ENCODE measurements at places on chromosomes 11 and 22. TPM values are rescaled to one million over a fixed set of nuclear protein-coding genes. Genes with fewer than 3 reads are reported as not detected.
A peak's percentile ranks its signal among the peaks of the same experiment; 100 is the strongest.

GRCh38 chr11:4090258-4090657, 4.3 kb upstream of the RRM1 start:
- DNase-seq = peak; percentile 72

DNA sequence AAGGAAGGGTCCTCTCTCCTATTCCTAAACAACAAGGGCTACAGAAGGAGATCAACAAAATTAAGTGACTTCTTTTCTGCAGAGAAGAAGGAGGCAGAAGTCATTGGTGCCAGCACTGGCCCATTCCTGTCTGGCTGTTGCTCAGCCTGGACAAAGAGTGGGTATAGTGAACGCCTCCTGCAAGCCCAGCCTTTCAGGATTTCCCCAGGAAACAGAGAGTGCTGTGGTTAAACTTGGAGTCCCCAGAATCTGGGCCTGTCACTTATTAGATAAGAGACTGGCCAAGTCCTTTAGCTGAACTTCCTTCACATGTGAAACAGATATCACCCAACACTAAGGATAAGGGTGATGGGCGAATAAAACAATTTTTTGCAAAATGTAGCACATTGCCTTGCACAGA, 10.9 kb downstream of the TST start:
- no peak for DNase-seq

- DNase-seq = no peak
Measured at GRCh38 chr11:28657378-28658030, 549.3 kb downstream of the METTL15 start.

DNA sequence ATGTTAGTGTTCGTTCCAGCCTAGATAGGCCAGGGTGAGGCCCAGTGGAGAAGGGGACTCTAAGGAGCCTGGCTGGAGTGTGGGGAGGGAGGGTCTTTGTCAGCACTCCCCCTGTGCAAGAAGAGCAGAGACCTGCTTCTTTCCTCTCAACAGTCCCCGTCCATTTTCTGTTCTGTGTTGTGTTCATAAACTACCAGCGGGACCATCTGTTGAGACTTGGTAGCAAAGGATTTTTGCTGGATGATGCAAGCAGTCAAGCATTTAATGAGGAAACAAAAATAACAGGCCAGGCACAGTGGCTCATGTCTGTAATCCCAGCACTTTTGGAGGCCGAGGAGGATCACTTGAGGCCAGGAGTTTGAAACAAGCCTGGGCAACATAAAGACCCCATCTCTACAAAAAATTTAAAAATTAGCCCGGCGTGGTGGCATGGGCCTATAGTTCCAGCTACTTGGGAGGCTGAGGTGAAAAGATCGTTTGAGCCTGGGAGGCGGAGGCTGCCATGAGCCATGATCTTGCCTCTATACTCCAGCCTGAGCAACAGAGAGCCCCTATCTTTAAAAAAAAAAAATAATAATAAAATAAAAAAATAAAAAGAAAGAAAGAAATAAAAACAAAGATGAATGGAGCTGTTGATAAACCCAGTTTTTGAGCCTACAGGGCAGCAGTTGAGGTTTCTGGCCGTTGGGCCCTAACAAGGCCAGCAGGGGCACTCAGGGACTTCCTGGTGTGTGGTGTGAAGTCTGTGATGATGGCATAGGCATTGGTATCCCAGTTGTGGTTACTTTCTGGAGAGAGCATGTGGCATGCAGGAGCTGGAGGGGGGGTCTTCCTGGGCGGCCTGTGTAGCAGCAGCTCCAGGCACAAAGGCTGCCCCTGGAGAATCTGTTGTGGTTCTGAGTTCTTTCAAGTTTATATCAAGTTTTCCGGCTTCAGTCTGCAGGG, 1.7 kb upstream of the TXNRD2 start:
- DNase-seq = no peak

DNA sequence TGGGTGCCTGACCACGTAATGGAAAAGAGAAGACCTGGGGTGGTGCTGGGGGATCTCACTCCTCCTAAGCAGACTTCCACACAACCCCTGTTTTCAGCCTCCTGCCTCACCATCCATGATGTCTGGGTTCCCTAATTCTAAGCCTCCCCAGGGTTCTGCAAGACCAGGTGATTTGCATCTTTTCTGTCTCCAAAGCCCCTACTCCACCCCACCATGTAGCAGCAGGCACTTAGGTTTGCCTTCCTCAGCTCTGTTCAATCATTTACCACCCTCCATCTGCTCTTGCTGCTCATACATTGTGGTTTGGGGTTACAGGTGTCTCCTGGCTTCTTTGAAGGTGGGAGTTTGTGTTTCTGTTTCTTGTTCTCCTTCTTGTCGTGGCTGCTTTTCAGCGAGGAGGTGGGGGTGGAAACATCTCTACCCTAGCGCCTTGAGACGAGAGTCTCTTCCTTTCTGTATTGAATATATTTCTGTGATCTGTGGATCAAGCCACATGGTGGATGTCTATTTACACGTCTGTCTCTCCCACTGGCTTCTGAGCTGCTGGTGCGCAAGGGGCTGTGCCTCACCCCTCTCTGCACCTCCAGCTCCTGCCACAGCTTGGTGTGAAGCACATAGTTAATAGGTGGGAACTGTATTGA, 6.6 kb upstream of the SSTR3 start:
- DNase-seq = peak; percentile 89

- DNase-seq = no peak
Measured at GRCh38 chr11:130603335-130603906, 155.0 kb downstream of the ADAMTS15 start.

- no peak for DNase-seq
Measured at GRCh38 chr11:134333312-134333711, 1.5 kb downstream of the GLB1L2 start.

- no peak for DNase-seq
Measured at GRCh38 chr22:39469681-39470450, 13.1 kb downstream of the MGAT3 start.

GRCh38 chr22:38267086-38267485, 5.7 kb downstream of the TMEM184B start:
- peak; percentile 58 for DNase-seq

DNA sequence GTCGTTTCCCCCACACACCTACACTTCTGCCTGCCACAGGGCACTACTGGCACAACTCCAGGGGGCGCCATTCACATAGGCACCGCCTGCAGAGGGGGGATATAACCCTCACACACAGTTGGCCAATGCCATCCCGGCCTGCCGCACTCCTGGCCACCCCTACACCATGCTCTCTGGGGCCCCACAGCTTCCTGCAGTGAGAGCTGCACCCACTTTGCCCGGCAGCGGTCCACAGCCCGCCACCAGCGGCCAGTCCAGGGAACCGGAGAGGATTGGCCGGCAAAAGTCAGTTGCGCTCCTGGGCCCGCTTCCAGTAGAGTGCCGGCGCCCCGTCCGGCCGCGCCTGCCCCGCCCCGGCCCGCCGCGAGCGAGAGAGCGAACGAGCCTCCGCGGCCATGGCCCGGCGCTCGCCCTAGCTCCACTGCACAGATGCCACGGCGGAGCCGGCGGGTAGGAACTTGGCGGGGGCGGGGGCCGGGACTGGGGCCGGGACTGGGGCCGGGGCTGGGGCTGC, 25.6 kb upstream of the SUSD2 start:
- no peak for DNase-seq

- DNase-seq = no peak
Measured at GRCh38 chr22:50606165-50606945, 5.8 kb downstream of the MAPK8IP2 start.

GRCh38 chr11:125236072-125236825, 71.7 kb downstream of the PKNOX2 start:
- DNase-seq = no peak

DNA sequence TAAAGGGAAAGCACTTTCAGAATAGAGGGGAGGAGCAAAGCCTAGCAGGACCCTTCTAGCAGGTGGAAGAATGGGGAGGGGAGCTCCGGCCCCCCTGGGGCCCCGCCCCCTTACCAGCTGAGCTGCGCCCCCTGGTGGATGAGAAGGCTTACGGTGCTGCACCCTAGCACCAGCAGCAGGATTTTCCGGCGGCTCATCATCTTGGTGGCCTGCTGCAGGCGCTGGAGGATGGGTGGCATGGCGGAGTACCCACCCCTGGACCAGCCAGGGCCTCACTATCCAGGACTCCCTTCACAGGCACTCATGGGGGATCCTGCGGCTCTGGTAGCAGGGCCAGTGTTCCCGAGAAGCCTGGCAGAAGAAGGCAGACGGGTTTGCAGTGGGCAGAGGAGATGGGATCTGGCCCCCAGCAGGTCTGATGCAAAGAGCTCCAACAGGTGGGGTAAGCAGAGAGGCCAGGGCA, 3.8 kb downstream of the GAL3ST3 start:
- peak; percentile 82 for DNase-seq

DNA sequence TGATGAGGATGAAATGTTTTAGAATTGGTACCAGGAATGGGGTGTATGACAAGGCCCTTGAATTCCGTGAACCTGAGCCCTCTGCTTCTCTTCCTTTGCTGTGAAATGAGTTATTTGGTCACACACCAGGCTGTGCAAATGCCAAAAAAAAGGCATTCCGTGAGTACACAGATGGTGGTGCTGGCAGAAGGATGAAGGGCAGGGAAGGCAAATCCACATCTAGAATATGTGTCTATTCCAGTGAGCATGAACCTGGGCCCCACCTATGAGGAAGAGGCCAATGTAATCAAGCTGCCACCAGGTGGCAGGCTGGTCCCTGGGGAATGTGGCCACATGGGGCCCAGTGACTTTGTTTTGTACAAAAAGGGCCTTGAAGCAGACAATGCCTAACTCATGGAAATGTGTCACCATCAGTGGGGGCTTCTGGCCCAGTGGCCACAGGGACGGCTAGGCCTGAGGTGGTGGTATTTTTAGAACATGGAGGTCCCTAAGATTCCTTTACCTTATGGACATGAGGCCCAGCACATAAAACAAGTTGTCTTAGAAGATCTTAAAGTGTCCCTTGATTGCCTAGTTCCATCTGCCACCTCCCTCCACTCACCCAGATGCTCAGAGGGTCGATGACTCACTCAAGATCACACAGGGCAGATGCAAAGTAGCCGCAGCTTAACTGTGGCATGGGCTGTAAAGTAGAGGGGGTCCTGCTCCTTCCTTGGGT, 3.9 kb upstream of the RNF215 start:
- peak; percentile 65 for DNase-seq

GRCh38 chr22:19965771-19966709, 24.4 kb upstream of the TXNRD2 start:
- no peak for DNase-seq

DNA sequence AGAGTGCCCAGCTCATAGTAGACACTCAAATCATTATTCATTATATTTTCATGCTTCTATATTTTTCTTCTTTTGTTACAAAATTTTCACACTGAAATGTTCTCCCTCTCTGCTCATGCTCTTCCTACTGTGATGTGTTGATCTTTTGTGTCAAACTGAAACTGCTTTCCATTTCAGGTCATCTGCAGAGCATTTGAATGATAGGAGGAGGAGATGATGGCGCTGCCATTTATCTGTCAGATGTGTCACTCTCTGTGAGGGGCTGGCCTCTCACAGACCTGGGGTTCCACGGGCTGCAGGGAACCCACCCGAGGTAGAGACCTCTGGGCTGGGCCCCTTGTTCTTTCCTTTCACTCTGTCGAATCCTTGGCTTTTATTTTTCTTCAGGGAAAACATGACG, 41.1 kb downstream of the OR10A6 start:
- DNase-seq = no peak

- DNase-seq = peak; percentile 44
Measured at GRCh38 chr11:2898366-2899079, 12.9 kb upstream of the CDKN1C start.

GRCh38 chr22:34913826-34914225, 152.1 kb upstream of the ISX start:
- no peak for DNase-seq

DNA sequence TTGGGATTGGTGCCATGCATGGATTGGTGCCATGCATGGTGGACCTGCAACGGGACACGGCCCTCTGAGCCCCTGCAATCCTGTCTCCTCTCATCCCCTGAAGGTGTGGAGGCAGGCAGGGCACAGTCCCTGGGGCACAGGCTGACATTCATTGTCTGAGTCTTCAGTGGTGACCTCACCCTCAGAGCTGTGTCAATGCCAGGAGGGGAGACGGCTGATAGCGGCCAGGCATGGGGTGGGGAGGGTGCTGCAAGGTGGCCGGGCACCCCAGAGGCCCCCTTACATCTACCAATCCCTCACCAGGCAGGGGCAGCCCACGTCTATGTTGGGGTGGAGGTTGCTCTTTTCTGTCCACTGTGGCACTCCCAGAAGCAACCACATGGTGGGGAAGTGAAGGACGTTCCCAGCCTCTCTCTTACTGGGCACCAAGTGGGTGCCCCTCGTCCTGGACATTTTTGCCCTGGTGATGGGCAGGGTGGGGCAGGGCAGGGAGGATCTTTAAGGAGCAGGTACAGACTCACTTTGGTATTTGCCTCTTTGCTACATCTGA, 47.6 kb downstream of the NECTIN1 start:
- no peak for DNase-seq

DNA sequence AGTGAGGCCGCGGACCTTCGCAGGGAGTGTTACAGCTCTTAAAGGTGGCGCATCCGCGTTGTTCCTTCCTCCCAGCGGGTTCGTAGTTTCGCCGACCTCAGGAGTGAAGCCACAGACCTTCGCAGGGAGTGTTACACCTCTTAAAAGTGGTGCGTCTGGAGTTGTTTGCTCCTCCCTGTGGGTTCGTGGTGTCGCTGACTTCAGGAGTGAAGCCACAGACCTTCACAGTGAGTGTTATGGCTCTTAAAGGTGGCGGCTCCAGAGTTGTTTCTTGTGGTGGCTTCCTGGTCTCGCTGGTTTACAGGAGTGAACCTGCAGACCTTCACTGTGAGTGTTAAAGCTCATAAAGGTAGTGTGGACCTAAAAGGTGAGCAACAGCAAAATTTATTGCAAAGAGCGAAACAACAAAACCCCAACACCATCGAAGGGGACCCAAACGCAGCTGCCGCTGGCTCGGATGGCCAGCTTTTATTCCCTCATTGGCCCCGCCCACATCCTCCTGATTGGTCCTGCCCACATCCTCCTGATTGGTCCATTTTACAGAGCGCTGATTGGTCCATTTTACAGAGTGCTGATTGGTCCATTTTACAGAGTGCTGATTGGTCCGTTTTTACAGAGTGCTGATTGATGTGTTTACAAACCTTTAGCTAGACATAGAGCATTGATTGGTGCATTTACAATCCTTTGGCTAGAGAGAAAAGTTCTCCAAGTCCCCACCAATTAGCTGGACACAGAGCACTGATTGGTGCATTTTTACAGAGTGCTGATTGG, 1.2 kb upstream of the TMEM45B start:
- peak; percentile 79 for DNase-seq

MAP6 gene
- polyA plus RNA-seq = not detected

GLB1L3 gene
- 2.0 TPM for polyA plus RNA-seq

SLC43A3 gene
- polyA plus RNA-seq = 32.6 TPM

CYB5R2 gene
- polyA plus RNA-seq = 0.12 TPM

CTSF gene
- polyA plus RNA-seq = 20.6 TPM

RFPL3 gene
- not detected for polyA plus RNA-seq

SLC6A5 gene
- polyA plus RNA-seq = not detected

OR10A2 gene
- polyA plus RNA-seq = not detected

SLC22A6 gene
- polyA plus RNA-seq = not detected

VWCE gene
- not detected for polyA plus RNA-seq

ISX gene
- not detected for polyA plus RNA-seq

CARD16 gene
- 268 TPM for polyA plus RNA-seq

PNPLA3 gene
- polyA plus RNA-seq = not detected

C22orf42 gene
- polyA plus RNA-seq = not detected

OPCML gene
- not detected for polyA plus RNA-seq

Data from CD8-positive, alpha-beta memory T cell (primary cell).